Keratinocyte (primary cell): ENCODE measurements at places on chromosomes 12 and 14.

- H3K4me1 ChIP-seq: peaks cover 14% of the 10 kb centered on the region
- no peak overlapping the region for H3K27ac ChIP-seq
- H3K4me3 ChIP-seq: no peak overlapping the region
- peaks cover 73% of the 10 kb centered on the region for H3K27me3 ChIP-seq
These were observed 2.4 kb downstream of the DHH start for GRCh38 chr12:49092086-49092815.

GRCh38 chr12:1707051-1707450, 16.2 kb downstream of the ADIPOR2 start:
- H3K36me3 ChIP-seq: no peaks in the 10 kb centered on the region
- no peak overlapping the region for H3K4me3 ChIP-seq
- DNase-seq: no peak

DNA sequence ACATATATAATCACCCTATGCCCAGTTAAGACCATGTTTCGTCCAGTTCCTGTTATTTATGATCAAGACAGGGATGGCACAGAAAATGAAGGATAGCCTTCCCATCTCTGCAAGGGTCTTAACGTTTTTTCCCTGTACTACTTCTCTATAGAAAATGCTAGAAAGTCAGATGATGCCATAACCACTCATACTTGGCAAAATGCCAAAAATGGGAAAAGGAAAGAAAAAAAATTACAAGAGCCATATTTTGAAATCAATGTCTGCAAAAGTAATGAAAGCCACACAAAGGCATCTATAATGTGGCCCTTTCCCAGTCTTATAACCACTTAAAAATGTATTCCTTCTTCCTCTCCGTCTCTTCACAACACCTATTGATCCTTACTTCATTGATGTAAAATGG, 1.8 kb upstream of the MYL6B start:
- H3K27ac ChIP-seq: no peak overlapping the region
- H3K27me3 ChIP-seq: no peaks in the 10 kb centered on the region
- peaks cover 16% of the 10 kb centered on the region for H3K4me1 ChIP-seq
- H3K4me3 ChIP-seq: no peak overlapping the region
- DNase-seq: no peak

DNA sequence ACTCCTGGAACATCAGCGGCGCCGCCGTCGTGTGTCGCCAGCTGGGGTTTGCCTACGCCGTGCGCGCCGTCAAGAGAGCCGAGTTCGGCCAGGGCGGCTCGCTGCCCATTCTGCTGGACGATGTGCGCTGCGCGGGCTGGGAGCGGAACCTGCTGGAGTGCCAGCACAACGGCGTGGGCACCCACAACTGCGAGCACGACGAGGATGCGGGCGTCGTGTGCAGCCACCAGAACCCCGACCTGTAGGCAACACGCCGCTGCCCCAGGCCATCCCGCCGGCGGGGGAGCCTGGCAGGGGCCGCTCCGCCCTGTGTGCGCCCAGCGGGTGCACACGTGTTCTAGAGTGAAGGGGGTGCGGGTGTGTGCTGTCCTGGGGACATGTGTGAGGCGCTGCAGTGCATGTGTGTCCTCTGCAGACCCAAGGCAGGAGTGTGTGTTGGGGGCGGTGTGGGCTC, 8.7 kb upstream of the CYP46A1 start:
- no peak overlapping the region for H3K4me3 ChIP-seq
- no peaks in the 10 kb centered on the region for H3K36me3 ChIP-seq
- no peak overlapping the region for H3K27ac ChIP-seq
- H3K4me1 ChIP-seq: no peaks in the 10 kb centered on the region

GRCh38 chr12:47158792-47159191, 79.0 kb upstream of the AMIGO2 start:
- H3K27me3 ChIP-seq: no peaks in the 10 kb centered on the region
- H3K36me3 ChIP-seq: peaks cover 3% of the 10 kb centered on the region
- no peaks in the 10 kb centered on the region for H3K4me1 ChIP-seq
- no peak overlapping the region for H3K4me3 ChIP-seq
- no peak overlapping the region for H3K27ac ChIP-seq

DNA sequence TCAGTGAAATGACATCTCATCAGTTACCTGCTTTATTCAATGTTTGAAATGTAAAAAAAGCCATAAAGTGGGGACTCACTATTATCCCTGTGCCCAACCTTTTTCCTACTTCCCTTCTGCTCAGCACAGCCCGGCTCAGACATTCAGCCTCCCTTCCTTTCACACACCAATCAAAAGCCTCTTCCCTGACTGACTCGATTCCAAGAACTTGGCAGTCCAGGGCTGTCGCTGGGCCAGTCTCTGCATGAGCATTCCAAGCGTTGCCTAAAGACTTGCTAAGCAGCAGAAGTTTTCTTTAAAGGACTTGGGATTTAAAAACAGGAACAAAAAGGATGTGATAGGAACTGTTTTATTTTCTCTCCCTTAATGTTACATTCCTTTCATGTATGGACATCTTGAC, 22.7 kb downstream of the ITPR2 start:
- peak overlapping the region; percentile 43 for H3K4me3 ChIP-seq
- no peaks in the 10 kb centered on the region for H3K27me3 ChIP-seq
- peak overlapping the region; percentile 17 for H3K27ac ChIP-seq
- H3K4me1 ChIP-seq: peaks cover 9% of the 10 kb centered on the region
- DNase-seq: no peak

- DNase-seq: no peak
- H3K4me3 ChIP-seq: peak overlapping the region; percentile 20
- H3K27ac ChIP-seq: peak overlapping the region; percentile 64
- no peaks in the 10 kb centered on the region for H3K36me3 ChIP-seq
- H3K27me3 ChIP-seq: no peaks in the 10 kb centered on the region
- peaks cover 21% of the 10 kb centered on the region for H3K4me1 ChIP-seq
These were observed 20.7 kb downstream of the GCH1 start for GRCh38 chr14:54881761-54882401.

DNA sequence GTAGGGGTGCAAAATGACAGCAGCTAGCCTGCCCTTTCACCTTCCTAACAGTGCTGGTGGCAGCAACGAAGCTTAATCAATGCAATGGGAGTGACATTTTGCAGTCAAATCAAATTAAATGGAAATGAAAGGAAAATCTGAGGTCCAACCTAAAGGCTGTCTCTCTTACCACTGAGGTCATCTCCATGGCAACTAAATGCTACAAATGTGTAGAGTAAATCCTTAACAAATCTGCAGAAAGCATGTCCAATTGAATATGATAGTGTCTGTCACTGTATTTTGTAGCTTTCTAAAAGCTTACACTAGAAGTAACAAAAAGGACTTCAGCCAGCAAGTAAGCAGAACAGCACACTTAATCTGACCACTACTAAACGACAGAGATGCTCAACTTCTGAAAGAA, 488.8 kb downstream of the BCAT1 start:
- H3K27ac ChIP-seq: no peak overlapping the region
- H3K4me3 ChIP-seq: no peak overlapping the region
- no peaks in the 10 kb centered on the region for H3K36me3 ChIP-seq

- H3K36me3 ChIP-seq: no peaks in the 10 kb centered on the region
- no peak overlapping the region for H3K4me3 ChIP-seq
These were observed 170.2 kb downstream of the BCAT1 start for GRCh38 chr12:24778486-24779304.

DNA sequence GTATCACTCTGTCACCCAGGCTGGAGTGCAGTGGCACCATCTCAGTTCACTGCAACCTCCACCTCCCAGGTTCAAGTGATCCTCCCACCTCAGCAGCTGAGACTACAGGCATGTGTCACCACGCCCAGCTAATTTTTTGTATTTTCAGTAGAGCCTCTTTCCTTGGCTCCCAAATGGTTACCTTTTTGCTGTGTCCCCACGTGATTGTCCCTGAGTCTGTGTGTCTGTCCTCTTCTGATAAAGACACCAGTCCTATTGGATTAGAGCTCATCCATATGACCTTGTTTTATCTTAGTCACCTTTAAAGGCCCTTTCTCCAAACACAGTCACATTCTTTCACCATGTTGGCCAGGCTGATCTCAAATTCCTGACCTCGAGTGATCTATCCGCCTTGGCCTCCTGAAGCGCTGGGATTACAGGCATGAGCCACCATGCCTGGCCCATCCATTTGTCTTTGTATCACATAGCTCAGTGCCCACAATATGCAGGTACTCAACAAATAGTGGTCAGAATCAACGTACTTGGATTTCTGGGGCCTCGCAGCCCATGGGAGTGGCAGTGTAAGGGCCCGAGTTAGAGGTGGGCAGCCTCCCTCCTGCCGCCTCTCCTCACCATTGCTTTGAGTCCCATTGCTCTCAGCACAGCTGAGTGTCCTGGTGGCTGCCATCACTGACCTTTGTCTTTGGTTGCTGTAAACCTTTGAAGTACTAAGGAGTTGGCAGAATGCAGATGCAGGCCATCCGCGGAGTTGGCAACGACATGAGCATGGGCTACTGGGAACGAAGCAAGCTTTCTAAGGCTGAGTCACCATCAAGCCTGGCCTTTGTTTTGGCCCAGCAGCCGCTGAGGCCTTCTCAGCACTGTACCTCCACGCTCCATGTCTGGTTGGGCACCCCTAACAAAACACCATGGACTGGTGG, 9.3 kb downstream of the TPCN1 start:
- H3K4me3 ChIP-seq: no peak overlapping the region
- H3K27me3 ChIP-seq: no peaks in the 10 kb centered on the region
- H3K36me3 ChIP-seq: peaks cover 19% of the 10 kb centered on the region
- no peak overlapping the region for H3K27ac ChIP-seq
- no peak for DNase-seq
- peaks cover 12% of the 10 kb centered on the region for H3K4me1 ChIP-seq

GRCh38 chr12:132429602-132429945, 60.4 kb upstream of the FBRSL1 start:
- peaks cover 27% of the 10 kb centered on the region for H3K4me1 ChIP-seq
- no peak overlapping the region for H3K4me3 ChIP-seq
- no peak for DNase-seq
- H3K36me3 ChIP-seq: no peaks in the 10 kb centered on the region
- H3K27me3 ChIP-seq: peaks cover 78% of the 10 kb centered on the region

GRCh38 chr14:45057881-45058364, 26.0 kb upstream of the PRPF39 start:
- no peak overlapping the region for H3K27ac ChIP-seq
- DNase-seq: no peak
- no peaks in the 10 kb centered on the region for H3K4me1 ChIP-seq
- H3K36me3 ChIP-seq: no peaks in the 10 kb centered on the region

GRCh38 chr12:79296133-79296532, 394.6 kb downstream of the PAWR start:
- no peak for DNase-seq
- no peaks in the 10 kb centered on the region for H3K4me1 ChIP-seq
- H3K27ac ChIP-seq: no peak overlapping the region
- no peaks in the 10 kb centered on the region for H3K27me3 ChIP-seq
- H3K36me3 ChIP-seq: no peaks in the 10 kb centered on the region

DNA sequence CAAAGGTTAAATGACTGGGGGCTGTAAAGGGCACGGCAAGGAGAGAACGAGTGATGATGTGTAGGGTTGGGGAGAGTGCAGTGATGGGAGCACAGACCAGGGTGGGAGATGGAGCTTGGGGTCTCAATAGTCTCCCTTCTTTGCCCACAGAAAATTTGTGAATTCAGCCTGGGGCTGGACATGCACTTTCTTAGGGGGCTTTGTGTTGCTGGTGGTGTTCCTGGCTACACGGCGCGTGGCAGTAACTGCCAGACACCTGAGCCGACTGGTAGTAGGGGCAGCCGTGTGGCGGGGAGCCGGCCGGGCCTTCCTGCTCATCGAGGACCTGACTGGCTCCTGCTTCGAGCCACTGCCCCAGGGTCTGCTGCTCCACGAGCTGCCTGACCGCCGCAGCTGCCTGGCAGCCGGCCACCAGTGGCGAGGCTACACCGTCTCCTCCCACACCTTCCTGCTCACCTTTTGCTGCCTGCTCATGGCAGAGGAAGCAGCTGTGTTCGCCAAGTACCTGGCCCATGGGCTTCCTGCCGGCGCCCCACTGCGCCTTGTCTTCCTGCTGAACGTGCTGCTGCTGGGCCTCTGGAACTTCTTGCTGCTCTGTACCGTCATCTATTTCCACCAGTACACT, 1.7 kb downstream of the FITM1 start:
- no peak overlapping the region for H3K27ac ChIP-seq
- peaks cover 21% of the 10 kb centered on the region for H3K4me1 ChIP-seq
- DNase-seq: no peak

- H3K36me3 ChIP-seq: peaks cover 32% of the 10 kb centered on the region
- peaks cover 8% of the 10 kb centered on the region for H3K4me1 ChIP-seq
- no peak overlapping the region for H3K27ac ChIP-seq
- H3K4me3 ChIP-seq: no peak overlapping the region
These were observed 30.8 kb upstream of the AKAP5 start for GRCh38 chr14:64434528-64434927.

- H3K27ac ChIP-seq: no peak overlapping the region
- H3K27me3 ChIP-seq: no peaks in the 10 kb centered on the region
- H3K36me3 ChIP-seq: no peaks in the 10 kb centered on the region
- no peaks in the 10 kb centered on the region for H3K4me1 ChIP-seq
These were observed 136.5 kb upstream of the FOXG1 start for GRCh38 chr14:28630100-28630499.

- no peak overlapping the region for H3K4me3 ChIP-seq
- no peaks in the 10 kb centered on the region for H3K27me3 ChIP-seq
- no peak overlapping the region for H3K27ac ChIP-seq
- DNase-seq: no peak
- H3K4me1 ChIP-seq: no peaks in the 10 kb centered on the region
These were observed 219.0 kb upstream of the RTL1 start for GRCh38 chr14:101122237-101123141.

- no peaks in the 10 kb centered on the region for H3K27me3 ChIP-seq
- H3K4me1 ChIP-seq: peaks cover 2% of the 10 kb centered on the region
- H3K4me3 ChIP-seq: no peak overlapping the region
- H3K27ac ChIP-seq: no peak overlapping the region
- DNase-seq: no peak
These were observed 57.9 kb downstream of the AMN start for GRCh38 chr14:102980409-102980810.

DNA sequence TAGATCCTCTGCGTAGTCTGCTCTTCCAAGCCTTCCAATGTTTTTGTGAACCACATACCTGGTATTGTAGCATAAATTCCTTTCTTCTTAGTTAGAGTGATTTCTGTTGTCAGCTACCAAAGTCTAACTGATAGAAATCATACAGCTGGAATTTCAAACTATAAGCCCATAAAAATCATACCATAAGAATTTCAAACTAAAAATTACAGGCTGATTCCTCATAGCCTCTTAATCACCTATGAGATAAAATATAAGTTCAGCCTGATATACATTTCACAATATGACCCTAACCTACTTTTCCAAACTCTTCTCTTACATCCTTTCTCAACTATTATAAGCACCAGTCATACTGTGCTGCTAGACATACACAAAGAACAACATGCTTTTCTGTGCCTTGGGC, 64.8 kb downstream of the PTHLH start:
- peak; percentile 17 for DNase-seq
- H3K27ac ChIP-seq: no peak overlapping the region
- H3K36me3 ChIP-seq: no peaks in the 10 kb centered on the region
- no peak overlapping the region for H3K4me3 ChIP-seq
- H3K4me1 ChIP-seq: peaks cover 6% of the 10 kb centered on the region

DNA sequence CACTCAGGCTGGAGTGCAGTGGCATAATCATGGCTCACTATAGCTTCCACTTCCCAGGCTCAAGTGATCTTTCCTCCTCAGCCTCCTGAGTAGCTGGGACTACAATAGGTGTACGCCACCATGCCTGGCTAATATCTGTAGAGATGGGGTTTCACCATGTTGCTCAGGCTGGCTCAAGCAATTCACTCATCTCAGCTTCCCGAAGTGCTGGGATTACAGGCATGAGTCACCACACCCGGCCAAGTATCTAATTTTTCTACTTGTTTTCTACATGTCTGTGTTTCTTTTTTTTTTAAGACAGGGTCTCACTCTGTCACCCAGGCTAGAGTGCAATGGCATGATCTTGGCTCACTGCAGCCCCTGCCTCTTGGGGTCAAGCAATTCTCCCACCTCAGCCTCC, 119.7 kb upstream of the MED13L start:
- H3K4me3 ChIP-seq: no peak overlapping the region
- no peaks in the 10 kb centered on the region for H3K27me3 ChIP-seq
- peaks cover 8% of the 10 kb centered on the region for H3K4me1 ChIP-seq
- no peak for DNase-seq
